Subcutaneous preadipocyte (primary cell): ENCODE measurements at places on chromosomes 2 and 18. TPM values are rescaled to one million over a fixed set of nuclear protein-coding genes. Genes with fewer than 3 reads are reported as not detected.

The GRHL1 gene
- 1.1 and 1.6 TPM in 2 replicates for total RNA-seq

The UGT1A6 gene
- not detected in 2 replicates for total RNA-seq

The RPRM gene
- total RNA-seq: not detected in 2 replicates

The OTOF gene
- total RNA-seq: under 0.01 and 0.39 TPM in 2 replicates

The CXCR1 gene
- total RNA-seq: not detected in 2 replicates

The PLEKHH2 gene
- total RNA-seq: 4.0 and 4.3 TPM in 2 replicates

The POLR1A gene
- 20.6 and 35.2 TPM in 2 replicates for total RNA-seq

The STRN gene
- total RNA-seq: 16.9 and 21.5 TPM in 2 replicates

The ZNF532 gene
- 19.5 and 20.7 TPM in 2 replicates for total RNA-seq

The MAPK4 gene
- not detected in 2 replicates for total RNA-seq

The SLC38A11 gene
- not detected in 2 replicates for total RNA-seq

The FN1 gene
- 8,592 and 13,726 TPM in 2 replicates for total RNA-seq

The HDLBP gene
- total RNA-seq: 949 and 1,185 TPM in 2 replicates

The ALK gene
- total RNA-seq: not detected in 2 replicates

The ST6GAL2 gene
- total RNA-seq: under 0.01 TPM in 1 of 2 replicates, not detected in the other

The AMER3 gene
- not detected in 2 replicates for total RNA-seq

The HAAO gene
- total RNA-seq: 0.20 and 0.37 TPM in 2 replicates

The UBE2E3 gene
- 86.7 and 132 TPM in 2 replicates for total RNA-seq

The NT5DC4 gene
- not detected in 2 replicates for total RNA-seq

The TTL gene
- total RNA-seq: 48.1 and 80.0 TPM in 2 replicates

The UGT1A3 gene
- not detected in 2 replicates for total RNA-seq

The SNORC gene
- 0.73 and 0.98 TPM in 2 replicates for total RNA-seq

The G6PC2 gene
- total RNA-seq: not detected in 2 replicates

The PROKR1 gene
- under 0.01 TPM in 1 of 2 replicates, not detected in the other for total RNA-seq

The ESPNL gene
- total RNA-seq: 0.39 and 4.8 TPM in 2 replicates

The FBXO41 gene
- total RNA-seq: 1.6 and 1.8 TPM in 2 replicates

The MOGAT1 gene
- not detected in 2 replicates for total RNA-seq

The MARS2 gene
- 4.0 and 7.4 TPM in 2 replicates for total RNA-seq

The MTHFD2 gene
- total RNA-seq: 75.7 and 86.0 TPM in 2 replicates

The TRIP12 gene
- 205 and 247 TPM in 2 replicates for total RNA-seq

The NEURL3 gene
- not detected in 2 replicates for total RNA-seq

The NLRC4 gene
- not detected in 2 replicates for total RNA-seq

The CCDC68 gene
- total RNA-seq: 1.5 and 2.0 TPM in 2 replicates

The SPR gene
- total RNA-seq: 15.6 and 16.2 TPM in 2 replicates

The ROCK2 gene
- 31.6 and 42.4 TPM in 2 replicates for total RNA-seq

The LIMS2 gene
- total RNA-seq: 0.37 and 0.78 TPM in 2 replicates

The RAPH1 gene
- total RNA-seq: 12.5 and 28.2 TPM in 2 replicates

The LINC00305 gene
- total RNA-seq: not detected in 2 replicates

The GLI2 gene
- total RNA-seq: 2.6 and 17.4 TPM in 2 replicates

The BOLL gene
- total RNA-seq: not detected in 2 replicates

The MOCOS gene
- total RNA-seq: 8.8 and 12.3 TPM in 2 replicates

The CHRNG gene
- total RNA-seq: not detected in 2 replicates
